ENCODE measurements at places on chromosomes 3 and 15.
A peak's percentile ranks its signal among the peaks of the same experiment; 100 is the strongest.

DNA sequence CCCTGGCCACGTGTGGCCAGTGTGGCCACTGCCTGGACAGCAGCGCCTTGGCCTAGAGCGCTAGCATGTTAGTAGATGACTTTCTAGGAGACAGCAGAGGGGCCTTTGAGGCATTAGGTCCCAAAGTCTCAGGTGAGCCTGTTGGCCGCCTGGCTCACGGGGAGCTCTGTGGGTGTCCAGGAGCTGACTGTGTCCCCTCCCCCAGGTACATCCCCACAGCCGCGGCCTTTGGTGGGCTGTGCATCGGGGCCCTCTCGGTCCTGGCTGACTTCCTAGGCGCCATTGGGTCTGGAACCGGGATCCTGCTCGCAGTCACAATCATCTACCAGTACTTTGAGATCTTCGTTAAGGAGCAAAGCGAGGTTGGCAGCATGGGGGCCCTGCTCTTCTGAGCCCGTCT, 17.0 kb downstream of the SEC61A1 start:
- no peak for DNase-seq

DNA sequence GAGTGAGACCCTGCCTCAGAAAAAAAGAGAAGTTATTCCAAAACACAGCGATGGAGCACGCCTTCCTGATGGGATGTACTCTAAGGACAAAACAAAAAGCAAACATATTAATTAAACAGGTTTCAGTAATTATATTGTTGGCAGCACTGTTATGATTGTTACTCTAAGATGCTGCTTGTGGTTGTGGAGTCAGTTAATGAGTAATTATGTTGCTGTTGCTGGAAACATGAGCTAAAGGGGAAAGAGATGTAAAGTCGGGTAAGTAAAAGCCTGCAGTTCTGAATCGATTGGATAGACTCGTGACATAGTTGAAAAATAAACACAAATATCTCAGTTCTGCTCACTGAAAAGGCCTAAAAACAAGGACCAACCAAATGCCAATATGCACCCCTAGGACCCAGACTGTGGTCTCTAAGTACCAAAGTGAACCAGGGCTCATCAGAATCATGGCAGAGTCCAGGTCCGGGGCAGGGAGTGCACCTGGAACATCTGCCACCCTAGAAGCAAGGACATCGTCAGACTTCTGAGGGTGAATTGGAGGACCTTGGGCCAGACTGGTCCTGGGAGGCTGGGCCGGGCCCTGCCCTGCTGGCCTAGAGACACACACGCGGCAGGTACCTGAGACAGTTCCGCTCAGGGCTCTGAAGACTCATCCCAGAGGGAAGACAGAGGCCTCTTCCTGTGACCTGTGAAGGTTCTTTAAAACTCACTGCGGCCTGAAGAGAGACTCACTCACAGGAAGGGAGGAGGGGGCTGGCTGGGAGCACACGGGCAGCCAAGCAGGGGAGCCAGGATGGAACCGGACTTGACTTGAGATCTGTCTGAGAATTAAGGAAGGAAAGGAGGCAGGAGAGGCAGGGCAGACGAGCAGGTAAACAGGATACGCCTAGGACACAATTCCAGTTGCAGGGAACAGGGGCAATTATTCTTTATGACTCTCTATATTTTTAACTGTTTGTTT, 140.5 kb downstream of the LRRK1 start:
- no peak for DNase-seq

- no peak for DNase-seq
Observed at GRCh38 chr3:51798411-51798963, 19.4 kb upstream of the IQCF6 start.

DNA sequence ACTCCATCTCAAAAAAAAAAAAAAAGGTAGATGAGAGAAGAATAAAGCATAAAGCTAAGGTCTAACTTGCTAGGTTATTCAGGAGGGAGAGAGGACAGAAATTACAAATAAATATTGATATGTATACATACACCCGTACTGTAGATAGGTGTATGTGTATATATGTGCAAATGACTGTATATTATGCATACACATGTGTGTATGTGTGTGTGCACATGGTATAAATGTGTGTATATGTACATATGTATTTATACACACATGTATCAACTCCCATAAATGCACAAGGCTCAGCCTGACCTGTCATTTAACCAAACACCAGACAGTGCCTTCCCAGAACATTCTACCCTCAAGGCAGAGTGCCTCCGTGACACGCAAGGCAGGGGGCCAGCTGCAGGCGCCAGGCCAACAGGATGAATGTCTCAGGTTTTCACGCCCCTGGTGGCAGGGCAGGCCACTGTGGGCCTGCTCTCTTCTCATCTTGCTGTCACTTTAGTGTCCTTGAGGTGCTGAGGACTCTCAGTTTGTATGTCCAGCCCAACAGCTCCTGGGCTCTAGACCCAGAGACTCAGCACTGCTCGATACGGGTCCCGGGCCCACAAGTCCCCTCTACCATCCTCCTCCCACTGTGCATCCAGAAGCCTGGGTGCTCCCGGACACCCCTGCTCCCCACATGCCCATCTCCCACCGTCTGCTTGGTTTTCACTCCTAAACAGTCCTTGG, 40.4 kb downstream of the TM2D3 start:
- no peak for DNase-seq

- DNase-seq: no peak
Observed at GRCh38 chr3:161137260-161137659, 32.1 kb upstream of the B3GALNT1 start.

- DNase-seq: no peak
Observed at GRCh38 chr3:188712248-188712924, 459.4 kb upstream of the TPRG1 start.

DNA sequence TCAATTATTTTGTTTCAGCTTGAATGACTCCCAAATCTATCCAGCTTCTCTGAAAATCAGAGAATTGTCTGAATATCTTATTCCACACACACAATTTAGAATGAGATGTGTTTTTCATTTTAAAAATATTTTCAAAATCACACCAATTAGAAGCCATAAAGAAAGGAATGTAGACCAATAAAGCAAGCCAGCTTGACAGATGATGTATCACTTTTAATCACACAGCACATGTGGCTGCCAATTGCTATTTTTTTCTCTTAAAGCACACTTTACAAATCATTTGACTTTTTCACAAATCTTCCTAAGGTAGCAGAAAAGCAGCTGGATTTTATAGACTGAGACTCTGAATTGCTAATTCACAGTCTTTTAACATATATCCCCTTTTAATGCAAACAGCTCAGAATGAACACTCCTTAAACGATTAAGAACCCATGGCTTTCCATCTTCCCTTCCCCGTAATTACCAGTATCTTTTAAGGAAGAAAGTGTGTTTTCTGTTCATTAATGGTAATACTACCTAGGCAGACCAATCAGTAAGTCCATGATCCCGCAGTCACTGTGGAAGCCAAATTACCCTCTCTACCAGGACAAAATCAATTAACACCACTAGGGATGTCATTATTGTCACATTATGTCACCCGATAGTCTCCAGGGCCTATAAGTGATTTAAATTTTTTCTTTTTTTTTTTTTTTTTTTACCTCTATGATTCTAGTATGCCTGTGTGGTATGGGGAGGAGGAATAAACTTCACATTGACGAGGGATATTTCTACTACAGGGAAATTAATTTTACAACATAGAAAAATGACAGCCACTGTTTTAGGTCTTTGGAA, 250.0 kb upstream of the VEPH1 start:
- no peak for DNase-seq

GRCh38 chr15:40253167-40253790, 14.4 kb downstream of the PAK6 start:
- DNase-seq: peak; percentile 40

GRCh38 chr15:86765281-86765680, 685.6 kb downstream of the AGBL1 start:
- no peak for DNase-seq

- DNase-seq: no peak
Observed at GRCh38 chr3:23830869-23831484, 25.2 kb downstream of the UBE2E1 start.

DNA sequence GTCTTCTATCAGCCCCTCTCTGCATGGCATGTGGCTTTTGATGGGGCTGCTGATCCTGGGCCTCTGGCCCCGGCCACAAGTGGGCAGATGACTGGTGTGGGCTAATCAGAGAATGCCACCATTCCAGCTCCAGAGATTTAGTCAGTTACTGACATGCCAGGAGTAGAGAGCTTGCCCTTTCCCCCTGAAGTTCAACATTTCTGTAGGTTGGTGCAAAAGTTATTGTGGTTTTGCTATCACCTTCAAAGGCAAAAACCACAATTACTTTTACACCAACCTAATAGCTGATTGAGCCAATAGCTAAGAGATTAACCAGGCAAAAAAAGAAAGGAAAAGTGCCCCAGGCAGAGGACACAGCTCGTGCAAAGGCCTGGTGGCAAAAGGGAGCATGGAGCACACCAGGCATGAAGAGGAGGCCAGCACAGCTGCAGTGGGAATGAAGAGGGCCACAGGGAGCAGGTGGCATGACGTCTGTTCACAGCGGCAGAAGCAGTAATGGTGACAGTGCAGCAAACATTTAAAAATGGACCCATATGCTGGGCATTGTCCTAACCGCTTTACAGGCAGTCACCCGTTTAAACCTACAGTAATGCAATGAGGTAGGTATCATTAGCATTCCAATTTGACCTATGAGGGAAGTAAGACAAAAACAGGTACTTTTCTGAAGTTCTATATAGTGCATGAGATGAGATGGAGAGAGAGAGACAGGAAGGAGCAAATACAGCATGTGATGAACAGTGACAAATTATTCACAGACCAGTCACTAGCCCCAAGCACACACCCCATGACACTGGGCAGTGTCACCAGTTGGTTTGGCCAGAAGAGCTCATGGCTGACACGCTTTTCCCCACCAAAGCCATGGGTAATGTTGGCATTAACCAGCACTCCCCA, 373.0 kb upstream of the PROK2 start:
- DNase-seq: no peak

DNA sequence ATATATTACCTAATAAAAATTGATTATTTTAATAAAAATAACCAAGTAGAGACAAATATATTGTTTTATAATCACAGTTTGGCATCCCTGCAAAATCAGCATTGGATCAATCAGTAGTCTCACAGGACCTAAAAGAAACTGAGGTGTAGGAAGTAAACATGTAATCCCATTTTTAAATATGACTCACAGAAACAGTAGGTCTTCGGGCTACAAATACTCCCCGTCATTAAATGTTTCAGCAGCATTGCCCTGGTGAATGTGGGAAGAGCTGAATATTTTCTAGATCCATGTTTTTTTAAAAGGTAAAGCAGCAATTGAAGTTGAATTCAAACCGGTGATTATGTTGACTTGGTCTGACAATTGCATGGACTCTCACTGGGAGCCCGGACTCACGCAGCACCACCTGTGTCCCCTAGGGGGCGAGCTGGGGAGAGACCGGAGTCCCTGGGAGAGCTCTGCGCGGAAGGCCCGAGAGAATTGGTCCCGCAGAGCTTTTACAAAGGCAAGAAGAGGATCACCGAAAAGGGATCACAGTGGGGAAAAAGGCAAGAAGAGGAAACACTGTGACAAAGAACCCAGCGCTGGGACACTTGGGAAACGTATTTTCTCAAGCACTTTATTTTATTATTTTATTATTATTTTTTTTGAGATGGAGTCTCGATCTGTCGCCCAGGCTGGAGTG, 17.2 kb upstream of the USP3 start:
- peak; percentile 94 for DNase-seq

DNA sequence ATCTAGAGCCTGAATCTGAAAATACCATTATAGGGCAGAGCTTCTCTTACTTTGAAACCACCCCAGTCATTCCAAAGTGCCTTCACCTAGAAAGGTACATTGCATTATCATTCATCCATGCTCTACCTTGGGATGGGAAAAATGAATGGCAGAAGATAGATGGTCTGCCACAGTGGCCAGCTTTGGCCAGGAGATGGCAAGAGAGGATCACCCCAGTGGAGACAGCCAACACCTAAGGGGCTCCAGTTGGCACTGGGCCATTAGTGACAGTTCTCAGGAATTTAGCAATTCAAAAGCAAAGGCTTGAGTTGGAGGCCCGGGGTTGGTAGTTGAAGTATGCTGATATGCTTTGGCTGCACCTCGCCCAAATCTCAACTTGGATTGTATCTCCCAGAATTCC, 253.6 kb upstream of the MRPL3 start:
- no peak for DNase-seq

DNA sequence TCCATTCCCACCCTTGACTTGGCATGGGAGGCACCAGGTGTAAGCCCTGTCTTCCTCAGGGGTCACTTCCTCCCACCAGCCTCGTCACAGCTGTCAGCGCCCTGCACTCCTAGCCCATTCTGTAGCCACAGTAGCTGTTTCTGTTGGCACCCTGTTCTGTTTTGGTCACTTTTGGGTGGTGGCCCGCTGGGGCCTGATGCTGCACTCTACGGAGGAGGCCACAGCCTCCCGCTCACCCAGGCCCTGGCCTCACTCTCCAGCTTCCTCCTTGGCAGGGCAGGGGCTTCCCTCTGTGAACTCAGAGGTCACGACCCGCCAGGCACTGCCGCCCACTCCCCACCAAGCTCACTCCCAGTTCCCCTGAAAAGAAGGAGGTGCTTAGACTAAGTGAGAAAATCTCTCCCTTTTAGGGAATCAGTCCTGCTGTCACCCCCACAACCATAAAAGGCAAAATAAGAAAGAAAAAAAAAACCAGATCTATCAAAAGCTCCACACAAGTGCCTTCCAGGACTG, 68.4 kb downstream of the MGLL start:
- DNase-seq: no peak

DNA sequence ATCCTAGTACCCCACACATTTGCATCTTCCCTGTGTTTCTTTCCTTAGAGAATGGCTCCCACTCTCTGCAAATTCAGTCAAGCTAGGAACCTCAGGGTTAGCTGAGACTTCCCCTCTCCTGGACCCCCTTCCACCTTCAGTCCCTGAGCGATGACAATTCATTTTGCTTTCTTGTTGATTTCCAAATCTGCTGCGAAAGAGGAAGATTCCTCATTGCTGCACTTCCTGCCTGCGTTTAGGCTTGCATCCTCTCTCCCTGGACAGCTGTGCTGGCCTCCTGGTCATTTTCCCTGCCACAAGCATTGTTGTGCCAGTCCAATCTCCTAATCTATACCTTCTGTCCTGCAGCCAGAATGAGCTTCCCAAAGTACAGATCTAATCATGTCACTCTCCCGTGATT, 12.3 kb upstream of the DGKG start:
- DNase-seq: no peak

GRCh38 chr15:31302029-31302657, 24.5 kb upstream of the KLF13 start:
- DNase-seq: no peak

- no peak for DNase-seq
Observed at GRCh38 chr3:58581328-58582091, 4.3 kb upstream of the FAM107A start.

DNA sequence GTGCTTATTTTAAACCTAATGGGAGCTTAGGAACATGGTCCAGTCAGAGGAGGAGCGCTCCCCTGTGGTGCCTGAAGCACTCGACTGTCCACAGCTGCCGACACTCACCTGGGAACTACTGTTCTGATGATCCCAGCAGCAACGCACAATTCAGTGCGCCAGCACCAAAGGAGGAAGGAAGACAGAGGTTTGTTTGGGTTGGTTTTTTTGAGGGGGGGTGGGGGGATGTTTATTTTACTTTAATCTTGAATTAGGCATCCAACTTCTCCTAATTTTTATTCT, 48.8 kb upstream of the VGLL4 start:
- no peak for DNase-seq

Data from Right ventricle myocardium superior (tissue), 1 donor.